Left ventricle myocardium superior (tissue), 1 donor: ENCODE measurements at places on chromosomes 3 and 15. TPM values are rescaled to one million over a fixed set of nuclear protein-coding genes. Genes with fewer than 3 reads are reported as not detected.

The MYH15 gene
- 0.07 TPM for total RNA-seq

The SPG11 gene
- total RNA-seq, result 40.9 TPM

The EXD1 gene
- not detected for total RNA-seq

DNA sequence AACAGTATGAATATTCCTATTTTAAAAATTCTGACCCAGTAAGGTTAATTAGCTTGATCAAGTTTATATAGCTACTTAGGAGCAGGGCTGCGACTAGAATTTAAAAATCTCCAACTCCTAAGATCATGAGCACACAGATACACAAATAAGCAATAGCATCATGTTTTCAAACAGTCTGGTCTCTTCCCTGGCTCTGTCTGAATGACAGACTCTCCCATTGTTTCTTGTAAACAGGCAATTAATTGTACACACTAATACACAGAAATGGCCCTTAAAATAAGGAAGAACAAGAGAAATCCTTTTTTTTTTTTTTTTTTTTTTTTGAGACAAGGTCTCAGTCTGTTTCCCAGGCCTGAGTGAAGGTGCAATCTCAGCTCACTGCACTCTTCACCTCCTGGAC, 1064.4 kb upstream of the CFAP20DC start:
- DNase-seq, result no peak

DNA sequence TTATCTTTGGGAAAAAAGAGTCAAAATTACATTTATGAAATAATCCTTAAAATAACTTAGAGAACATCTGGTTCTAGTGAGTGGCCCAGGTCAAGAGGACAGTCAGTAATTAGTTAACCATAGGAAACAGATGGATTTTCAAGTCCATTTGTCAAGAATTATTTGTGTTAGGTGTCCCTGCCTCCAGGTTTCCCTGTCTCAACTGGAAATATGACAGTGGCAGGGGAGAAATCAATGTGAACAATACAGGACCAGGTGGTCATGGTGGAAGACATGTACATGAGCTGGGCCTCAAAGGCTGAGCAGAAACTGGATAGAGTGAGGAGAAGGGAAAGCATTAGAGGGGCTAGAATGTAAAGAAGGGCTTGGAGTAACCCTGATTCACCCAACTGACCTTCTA, 372.6 kb downstream of the VPS13C start:
- no peak for DNase-seq

DNA sequence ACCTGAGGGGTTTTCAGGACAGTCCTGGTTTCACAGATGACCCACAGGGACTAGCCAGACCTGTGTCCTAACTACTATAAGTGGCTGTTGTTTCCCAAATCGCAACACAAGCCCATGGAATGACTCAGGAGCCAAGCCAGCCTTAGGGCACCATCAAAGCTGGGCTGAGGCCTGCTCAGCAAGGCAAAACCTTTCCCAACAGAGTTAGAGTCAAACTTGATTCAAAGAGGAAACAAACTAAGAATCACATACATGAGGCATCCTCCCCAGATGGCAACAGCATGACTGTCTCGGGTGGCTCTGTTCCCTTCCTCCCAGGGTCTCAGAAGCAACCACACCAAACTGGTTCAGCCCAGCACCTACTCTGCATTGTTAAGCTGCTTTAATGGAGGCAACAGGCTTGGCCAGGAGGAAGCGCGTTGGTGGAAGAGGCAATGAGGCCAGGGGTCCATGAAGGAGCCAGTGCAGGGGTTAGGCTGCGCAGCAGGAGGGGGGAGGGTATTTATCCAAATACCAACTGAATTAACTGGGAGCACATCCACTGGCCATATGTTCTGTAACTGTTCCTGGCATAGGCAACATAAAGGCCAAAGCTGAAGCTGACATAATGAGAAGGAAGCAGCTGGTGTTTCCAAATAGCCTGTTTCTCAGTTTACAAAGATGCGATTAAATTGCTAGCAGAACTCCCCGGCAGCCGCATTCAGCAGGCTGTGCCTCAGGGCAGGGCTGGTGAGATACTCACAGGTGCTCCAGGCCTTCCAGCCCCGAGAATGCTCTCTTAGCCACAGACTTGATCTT, 102.4 kb downstream of the LRIG1 start:
- no peak for DNase-seq
